Bone marrow (tissue), 2 donors: ENCODE measurements at places on chromosomes 1 and 21.

DNA sequence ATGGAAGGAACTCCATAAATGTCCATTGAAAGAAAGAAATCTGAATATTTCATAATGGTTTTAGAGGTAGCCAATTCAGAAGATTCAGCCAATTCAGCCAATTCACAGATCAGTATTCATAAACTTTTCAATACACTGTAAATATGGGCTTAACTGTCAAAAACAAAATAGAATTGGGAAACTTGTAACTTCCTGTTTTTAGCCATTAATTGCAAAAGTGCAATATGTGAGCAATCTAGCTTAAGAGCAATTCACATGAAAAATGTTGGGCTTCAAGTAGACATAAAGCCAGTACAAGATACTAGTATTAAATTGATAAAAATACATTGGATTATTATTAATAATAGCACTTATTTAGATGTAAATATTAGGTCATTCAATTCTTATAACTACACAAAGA lies 27.5 kb upstream of the PLPPR4 start:
- no peak for DNase-seq

DNA sequence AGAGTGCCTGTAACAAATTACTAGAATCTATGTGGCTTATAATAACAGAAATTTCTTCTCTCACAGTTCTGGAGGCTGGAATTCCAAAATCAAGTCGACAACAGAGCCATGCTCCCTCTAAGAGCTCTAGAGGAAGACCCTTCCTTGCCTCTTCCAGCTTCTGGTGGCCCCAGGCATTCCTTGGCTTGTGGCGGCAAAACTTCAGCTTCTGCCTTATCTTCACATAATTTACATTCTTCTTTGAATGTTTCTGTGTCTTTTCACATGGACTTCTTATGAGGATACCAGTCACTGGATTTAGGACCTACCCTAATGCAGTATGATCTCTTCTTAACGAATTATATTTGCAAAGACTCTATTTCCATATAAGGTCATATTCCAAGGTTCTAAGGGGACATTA lies 324.4 kb downstream of the PCP4 start:
- DNase-seq = no peak

GRCh38 chr1:17155257-17155920 lies 36.1 kb upstream of the PADI2 start:
- no peak for DNase-seq

DNA sequence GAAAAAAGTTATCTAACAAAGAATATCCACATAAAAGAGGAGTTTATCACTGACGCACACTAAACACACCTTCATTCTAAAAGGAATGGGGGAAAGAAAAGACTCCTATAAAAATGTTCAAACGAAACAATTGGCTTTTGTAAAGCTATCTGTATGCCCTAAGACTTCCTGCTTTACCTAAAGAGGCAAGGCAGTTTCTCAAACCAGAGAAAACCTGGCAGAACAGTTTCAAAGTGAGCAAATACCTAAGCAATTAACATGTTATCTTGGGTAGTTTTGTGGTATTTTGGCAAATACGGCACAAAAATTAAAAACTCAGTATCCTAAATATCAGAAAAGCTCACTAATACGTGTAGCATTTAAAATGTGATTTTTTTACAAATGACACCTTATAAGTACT lies 1.9 kb downstream of the PUM1 start:
- no peak for DNase-seq

DNA sequence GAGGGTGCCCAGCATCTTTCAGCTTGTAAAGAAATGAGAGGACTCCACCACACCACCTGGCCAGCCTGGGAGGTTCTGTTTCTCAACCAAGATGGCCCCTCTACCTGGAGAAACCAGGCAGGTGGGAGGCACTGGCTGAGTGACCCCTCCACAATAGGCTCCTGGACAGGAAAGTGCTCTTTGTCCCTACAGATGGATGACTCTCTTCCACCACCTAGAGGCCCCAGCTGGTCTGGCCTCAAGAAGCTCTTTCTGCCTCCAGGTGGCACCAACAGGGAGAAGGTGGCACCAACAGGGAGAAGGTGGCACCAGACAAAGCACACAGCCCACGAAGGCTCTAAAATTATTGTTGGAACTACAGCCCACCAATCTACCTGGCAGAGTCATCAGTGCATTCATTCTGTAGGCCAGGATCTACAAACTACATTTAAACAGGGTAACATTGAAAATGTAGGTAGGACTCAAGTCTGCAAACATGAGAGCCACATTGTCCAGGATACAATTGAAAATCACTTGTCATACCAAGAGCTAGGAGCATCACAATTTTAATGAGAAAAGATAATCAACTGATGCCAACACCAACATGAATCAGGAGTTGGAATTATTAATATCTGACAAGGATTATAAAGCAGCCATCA lies 14.4 kb downstream of the TMPRSS3 start:
- DNase-seq = no peak

DNA sequence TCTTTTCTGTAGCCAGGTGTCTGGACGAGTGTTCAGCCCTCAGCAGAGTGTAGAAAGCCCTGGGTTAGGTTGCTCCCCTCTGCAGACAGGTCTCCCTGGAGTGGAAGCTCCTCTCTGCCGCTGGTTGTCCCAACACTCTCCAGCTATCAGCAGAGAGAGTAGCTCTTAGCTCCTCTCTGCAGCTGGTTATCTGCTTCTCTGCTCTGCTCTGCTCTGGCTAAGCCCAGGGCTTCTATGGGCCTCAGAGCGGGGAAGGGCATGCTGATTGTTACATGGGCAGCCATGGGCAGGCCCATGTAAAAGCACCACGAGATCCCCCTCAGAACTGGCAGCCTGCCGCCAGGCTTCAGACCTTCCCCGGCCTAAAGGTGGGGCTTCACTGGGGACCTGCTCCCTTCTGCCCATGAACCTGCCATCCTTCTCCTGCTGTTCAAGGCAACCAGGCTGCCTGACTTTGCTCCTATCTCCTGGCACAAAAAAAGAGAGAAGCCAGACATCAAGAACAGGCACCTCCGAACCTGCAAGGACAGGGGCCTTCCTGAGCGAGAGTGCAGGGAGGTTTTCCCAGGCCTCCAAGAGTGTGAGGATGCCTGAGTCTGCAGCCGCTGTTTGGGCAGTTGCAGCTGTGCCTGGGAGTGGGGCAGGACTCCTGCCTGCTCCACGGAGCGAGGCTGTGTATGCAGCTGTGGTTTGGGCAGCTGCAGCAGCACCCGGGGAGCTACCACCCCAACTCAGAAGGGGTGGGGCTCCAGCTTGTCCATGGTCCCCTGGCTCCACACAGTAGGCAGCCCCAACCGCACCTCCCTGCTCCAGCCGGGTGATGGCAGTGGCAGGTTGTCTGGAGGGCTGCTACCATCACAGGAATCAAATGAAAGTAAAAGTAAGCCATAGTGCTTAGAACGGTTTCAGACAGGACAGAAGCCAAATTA lies 973.7 kb downstream of the LTN1 start:
- DNase-seq = no peak

GRCh38 chr1:57991289-57991688 lies 555.2 kb downstream of the OMA1 start:
- no peak for DNase-seq

DNA sequence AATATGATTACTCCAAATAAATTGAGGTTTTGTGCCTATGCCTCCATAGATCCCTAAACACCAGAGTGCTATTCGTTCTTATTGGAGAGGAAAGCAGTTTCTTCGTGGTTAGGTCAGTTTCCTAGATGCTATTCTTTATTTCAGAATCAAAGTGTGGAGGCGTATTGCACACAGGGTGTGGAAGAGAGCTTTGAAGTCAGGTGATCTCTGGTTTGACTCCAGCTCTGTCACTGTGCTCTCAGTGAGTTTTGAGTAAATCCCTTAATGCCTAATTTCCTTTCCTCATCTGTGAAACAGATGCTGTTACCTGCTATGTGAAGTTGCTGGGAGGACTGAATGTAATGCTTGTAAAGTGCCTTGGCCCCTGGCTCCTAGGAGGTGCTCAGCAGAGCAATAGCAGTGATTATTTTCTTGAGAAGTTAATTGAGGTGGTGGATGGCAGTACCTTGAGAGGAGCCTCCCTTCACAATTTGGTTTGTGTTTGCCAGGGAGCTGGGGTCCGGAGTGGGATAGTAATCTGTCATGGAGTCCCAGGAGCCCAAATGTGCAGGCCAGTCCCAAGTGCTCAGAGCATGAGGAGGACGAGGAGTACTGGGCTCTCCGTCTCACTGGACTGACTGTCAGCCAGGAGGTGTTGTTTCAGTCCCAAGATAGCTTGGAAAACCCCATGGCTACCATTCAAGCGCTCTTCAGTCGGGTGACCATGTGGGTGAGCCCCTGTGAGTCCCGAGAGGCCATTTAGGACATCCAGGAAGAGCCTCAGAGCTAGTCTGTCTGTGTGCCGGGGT lies 14.9 kb downstream of the NTPCR start:
- DNase-seq = no peak

DNA sequence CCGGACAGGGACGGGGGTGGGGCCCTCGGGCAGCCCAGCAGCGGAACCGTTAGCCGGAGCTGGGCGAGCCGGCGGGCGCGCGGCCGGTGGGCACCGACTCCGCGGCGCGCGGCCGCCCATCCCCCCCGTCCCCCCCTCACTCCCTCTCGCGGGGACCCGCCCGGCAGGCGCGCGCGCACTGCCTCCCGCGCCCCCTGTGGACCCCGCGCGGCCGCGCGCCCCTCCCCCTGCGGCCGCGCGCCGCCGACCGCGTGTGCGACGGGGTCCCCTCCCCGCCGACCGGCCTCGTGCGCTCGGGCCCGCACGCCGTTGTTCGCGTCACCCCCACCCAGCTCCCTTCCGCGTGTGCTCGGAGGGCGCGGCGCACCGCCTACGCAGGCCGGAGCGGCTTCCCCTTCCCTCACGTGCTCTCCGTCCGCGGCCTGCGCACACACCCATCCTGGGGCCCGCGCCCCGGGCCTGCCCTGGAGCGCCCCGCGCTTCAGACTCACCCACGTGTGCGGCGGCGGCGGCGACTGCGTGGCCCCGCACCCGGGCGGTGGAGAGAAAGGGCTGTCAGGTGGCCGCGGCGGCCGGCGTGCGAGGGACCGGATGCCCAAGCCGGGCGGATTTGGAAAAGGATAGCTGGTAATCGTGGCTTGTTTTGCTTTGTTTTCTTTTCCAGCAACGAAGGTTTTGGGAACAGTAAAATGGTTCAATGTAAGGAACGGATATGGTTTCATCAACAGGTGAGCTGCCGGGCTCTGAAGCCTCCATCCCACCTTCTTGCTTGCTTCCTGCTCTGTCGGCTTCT lies 717 bp downstream of the YBX1 start:
- peak; percentile 44 for DNase-seq

DNA sequence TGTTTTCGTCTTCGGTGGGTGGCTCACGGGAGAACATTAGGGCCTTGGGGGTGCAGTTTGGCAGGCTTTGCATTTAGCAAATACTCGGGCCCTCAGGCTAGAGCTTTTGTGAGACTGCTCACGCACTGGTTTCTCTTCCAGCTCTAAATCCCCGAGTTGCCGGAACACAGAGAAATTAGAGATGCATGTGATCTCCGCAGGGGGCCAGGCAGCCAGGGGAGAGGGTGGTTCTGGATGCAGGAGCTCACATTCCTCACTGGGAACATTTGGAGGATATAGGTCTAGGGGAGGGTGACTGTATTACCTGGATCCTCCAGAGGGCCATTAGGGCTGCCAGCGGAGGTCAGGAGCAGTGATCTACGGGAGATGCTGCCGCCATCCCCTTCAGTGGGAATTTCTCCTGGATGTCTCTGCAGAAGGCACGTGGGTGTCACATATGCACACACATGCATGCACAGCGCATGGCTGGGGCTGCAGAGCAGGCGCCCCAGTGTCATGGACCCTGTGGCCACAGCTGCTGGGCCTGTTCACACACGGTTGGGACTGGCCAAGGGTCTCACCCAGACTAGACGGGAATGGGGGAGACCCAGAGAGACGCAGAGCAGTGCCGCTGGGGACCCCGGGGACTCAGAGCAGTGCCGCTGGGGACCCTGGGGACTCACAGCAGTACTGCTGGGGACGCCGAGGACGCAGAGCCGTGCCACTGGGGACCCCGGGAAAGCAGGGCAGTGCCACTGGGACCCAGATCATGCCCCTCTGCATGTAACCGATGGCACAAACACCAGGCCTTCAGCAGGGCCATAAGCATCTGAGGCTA lies 258.7 kb downstream of the CAMTA1 start:
- no peak for DNase-seq
